ENCODE measurements at places on chromosomes 7 and 10.

DNA sequence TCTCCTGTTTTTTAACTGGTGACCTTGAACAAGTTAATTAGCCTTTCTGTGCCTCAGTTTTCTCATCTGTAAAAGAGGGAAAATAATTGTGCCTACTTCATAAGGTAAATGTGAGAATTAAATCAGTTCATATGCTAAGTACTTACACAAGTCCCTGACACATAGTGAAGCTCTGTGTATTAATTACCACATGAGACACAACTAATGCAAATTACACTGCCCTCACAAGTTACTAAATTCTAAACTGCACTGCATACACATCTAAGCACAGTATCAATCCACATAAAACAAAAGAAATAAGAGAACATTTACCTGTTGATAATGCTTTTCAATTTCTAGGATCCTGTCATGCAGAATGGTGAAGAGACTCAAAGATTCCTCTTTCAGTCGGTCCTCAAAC lies 22.5 kb downstream of the C10orf67 start:
- DNase-seq = no peak

- DNase-seq = no peak
These were observed 70.8 kb upstream of the TEX47 start for GRCh38 chr7:88866265-88866863.

- DNase-seq = no peak
These were observed 133.1 kb downstream of the NRCAM start for GRCh38 chr7:108322925-108323832.

DNA sequence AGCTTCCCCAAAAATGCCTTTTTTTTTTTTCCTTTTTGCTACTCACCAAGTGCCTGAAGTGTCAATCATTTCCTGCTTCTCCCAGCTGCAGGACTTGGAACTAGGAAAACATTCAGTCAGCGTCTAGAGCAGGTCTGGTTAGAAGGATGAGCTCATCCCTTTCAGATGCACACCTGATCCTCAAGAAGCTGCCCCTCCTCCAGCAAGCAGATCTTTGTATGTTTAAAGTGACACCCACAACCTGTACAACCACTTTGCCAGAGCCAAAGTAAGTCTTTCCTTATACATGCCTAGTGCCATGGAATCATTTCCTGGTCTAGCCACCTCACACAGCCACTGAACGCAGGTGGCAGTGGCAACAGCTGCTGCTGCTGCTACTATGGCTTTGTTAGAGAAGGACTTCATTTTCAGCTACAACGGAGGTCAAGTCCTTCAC lies 10.4 kb upstream of the USP54 start:
- no peak for DNase-seq

DNA sequence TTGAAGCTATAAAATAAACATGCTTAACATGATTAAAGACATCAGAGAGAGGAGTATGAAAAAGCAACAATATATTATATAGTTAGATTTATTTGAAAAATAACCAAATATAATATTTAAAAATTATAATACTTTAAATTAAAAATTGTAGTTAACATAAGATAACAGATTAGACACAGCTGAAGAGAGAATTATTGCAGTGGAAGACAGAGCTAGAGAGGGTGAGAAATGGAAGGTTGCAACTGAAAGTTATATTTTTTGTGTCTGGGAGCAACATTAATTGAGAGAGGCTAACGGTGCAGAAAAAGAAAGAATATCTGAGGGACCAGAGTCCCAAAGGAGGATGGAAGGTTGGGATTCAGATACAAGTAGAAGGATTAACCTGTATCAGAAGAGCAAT lies 548.9 kb upstream of the FZD8 start:
- DNase-seq = no peak

GRCh38 chr7:46218461-46219200 lies 297.6 kb upstream of the IGFBP3 start:
- DNase-seq = no peak

DNA sequence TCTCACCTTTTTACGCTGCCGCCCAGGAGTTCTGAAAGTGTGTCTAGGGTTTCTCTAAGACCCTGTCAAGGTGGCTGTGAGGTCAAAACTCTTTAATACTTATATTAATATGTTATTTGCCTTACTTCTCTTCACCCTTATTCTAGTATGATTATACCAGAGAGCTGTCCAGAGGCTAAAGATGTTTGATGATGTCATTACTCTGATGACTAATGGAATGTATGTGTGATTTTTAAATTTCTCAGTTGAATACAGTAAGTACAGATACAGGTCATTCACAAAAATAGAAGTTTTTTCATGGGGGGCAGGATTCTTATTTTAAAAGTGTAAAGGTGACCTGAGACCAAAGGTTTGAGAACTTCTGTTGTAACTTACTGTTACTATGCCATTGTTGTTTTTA lies 150.6 kb upstream of the FOXP2 start:
- DNase-seq = no peak

DNA sequence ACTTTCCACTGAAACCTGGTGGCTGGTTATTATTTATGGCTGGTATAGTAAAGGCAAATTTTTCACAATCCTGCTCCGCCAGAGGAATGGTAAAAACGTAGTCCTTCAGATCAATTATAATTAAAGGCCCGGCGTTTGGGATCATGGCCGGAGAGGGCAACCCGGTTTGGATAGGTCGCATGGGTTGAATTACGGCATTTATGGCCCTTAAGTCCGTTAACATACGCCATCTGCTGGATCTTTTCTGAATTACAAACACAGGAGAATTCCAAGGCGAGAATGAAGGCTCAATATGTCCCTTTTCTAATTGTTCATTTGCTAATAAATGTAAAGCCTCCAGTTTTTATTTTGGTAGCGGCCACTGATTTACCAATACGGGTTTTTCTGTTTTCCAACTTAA lies 11.3 kb upstream of the TAS2R3 start:
- no peak for DNase-seq

- no peak for DNase-seq
These were observed 1121.3 kb upstream of the AUTS2 start for GRCh38 chr7:68476966-68477365.

Data from sciatic nerve (tissue), 2 donors.